Activated CD8-positive, alpha-beta memory T cell treated with anti-CD3 and anti-CD28 coated beads for 1 hour (primary cell): ENCODE measurements at places on chromosomes 4 and X.

DNA sequence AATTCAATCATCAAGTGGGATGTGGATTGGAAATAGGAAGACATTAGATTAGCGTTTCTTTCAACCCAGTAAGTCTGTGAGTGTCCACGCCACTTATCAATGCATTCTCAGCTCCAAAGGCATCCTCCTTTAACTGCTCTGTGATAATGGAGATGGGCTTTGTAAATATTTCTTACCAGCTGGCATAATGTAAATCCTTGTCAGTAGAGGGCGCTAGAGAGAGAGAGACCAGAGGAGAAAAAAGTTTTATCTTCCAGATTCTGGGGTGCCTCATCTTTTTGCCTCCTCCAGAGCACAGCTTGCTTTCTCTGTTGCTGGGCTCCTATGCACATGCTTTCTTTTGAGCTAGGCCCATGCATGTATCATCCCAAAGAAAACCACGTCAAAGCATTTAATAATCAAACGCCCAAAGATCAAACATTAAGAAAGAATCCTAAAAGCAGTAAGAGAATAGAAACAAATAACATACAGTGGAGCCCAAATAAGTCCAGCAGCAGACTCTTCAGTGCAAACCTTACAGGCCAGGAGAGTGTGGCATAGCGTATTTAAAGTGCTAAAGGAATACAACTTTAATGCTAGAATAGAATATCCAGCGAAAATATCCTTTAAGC is 9.6 kb upstream of the MTMR1 start:
- DNase-seq: no peak

GRCh38 chr4:139557556-139558110 is 1.6 kb upstream of the SETD7 start:
- DNase-seq: no peak

- no peak for DNase-seq
These were observed 7.3 kb upstream of the ARHGAP10 start for GRCh38 chr4:147724468-147725201.

DNA sequence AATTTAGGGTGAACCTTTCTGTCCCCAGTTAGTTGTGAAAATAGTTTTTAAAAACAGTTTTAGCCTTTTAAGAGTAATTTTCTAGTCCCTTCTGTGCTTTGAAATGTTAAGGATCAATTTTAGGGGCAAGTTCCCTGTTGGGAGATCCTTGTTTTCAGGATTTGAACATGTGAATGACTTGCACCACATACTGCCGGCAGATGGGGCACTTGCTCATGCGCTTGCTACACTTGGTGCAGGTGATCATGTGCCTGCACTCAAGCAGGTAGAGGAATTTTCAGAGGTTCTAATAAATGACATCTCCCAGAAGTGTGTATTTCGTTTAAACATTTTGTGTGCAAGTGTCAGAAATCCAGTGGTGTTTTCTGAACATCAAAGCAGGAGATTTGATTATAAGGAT is 195.9 kb downstream of the CHM start:
- DNase-seq: no peak

DNA sequence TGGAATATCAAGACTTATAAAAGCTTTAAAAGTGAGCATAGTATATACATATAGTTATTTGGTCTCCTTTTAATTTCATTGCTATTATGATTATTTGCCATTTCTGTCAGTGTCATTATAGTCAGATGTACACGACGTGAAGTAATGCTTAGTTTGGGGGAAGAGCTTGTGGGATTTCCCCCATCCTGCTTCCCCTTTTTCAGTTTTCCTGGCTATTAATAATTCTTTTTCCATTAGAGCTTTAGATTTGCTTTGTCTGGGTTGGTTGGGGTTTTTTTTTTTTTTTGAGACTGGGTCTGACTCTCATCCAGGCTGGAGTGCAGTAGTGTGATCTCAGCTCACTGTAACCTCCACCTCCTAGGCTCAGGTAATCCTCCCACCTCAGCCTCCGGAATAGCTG is 5.4 kb downstream of the ABCE1 start:
- DNase-seq: no peak

GRCh38 chr4:180028682-180029081 is 2214.5 kb upstream of the TENM3 start:
- no peak for DNase-seq

GRCh38 chrX:124440695-124441094 is 94.3 kb downstream of the SH2D1A start:
- DNase-seq: no peak

- no peak for DNase-seq
These were observed 6.0 kb downstream of the PLP1 start for GRCh38 chrX:103782640-103783039.

GRCh38 chrX:128634754-128635153 is 582.6 kb upstream of the ACTRT1 start:
- no peak for DNase-seq

- no peak for DNase-seq
These were observed 40.0 kb downstream of the HHIP start for GRCh38 chr4:144685911-144686310.

- no peak for DNase-seq
These were observed 48.7 kb downstream of the DDX60 start for GRCh38 chr4:168269896-168270295.
